ENCODE measurements at places on chromosomes 4 and X.

DNA sequence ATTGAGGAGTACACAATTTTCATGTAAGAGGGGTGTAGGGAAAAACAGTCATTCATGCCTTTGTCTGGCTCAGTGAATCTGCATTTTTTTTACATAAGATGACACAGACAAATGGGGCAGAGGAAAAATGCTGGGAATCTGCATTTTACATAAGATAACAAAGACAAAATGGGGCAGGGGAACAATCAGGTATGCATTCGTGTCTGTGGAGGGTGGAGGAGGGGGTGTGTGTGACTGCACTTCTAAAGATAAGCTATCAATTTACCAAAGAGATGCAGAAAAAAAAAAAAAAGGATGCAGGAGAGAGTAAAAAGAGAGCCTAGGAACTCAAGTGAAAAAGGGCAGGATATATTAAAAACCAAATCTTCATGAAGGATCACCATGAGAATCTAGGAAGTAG lies 637.4 kb downstream of the ZNF674 start:
- DNase-seq = no peak

DNA sequence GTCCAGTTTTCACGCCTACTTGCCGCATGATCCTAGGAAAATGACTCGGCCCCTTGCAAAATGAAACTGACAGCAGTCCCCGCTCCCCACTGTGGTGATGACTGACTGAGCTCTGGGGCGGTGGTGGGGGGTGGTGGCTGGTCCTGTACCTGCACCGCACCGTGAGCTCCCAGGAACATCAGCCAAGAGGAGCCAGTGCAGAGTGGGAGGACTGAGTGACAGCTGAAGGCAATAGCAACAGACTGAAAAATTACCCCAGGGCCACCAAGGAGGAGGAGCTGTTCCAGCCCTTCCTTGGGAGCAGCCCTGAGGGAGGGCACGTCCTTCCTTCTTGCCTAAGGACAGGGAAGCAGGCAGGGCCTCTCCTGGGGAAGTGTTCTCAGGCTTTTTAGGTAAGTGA lies 2.4 kb upstream of the C4orf50 start:
- no peak for DNase-seq

GRCh38 chrX:53071604-53072417 lies 10.4 kb upstream of the TSPYL2 start:
- DNase-seq = peak; percentile 13

- no peak for DNase-seq
These were observed 28.0 kb downstream of the MGAT4D start for GRCh38 chr4:140469791-140470733.

GRCh38 chrX:134981910-134982309 lies 8.9 kb upstream of the SMIM10 start:
- DNase-seq = no peak

DNA sequence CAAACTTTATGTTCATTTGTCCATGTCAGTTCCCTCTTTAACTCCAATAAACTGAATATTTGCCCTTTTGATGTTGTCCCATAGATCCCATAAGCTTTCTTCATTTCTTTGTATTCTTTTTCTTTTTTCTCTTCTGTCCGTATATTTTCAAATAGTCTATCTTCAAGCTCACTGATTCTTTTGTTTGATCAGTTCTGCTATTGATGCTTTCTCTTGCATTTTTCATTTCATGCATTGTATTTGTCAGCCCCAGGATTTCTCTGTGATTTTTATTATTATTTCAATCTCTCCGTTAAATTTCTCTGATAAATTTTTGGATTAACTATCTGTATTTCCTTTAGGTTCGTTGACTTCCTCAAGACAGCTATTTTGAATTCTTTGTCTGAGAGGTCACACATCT lies 272.9 kb upstream of the GALNT7 start:
- DNase-seq = no peak

DNA sequence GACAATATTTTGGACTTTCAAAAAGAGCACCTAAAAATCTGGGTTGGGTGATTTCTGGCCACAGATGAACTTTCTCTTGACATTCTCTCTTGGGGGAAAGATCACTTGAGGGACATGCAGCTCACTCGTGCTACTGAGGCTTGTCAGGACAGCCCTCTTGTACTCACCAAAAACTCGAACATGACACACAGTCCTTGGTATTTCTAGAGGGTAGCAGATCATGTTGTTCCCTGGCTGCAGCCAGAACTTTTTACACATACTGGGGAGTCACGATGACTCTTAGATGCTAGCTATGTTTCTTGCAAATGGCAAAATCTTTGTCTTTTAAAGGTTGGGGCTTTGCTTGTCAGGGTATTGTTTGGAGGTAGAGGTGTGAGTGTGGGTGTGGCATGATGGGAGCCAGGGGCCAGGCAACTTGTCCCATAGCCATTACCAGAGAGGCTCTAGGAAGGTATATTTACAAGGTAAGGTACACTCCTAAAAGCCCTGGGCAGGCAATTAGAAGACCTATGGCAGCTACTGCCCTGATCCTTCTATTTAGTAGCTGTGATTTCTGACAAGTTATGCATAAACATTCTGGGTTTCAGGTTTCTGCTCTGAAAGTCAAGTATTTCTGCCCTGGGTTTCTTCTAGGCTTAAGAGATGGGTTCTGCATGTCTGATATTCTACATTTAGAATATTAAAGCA lies 241.7 kb upstream of the TLL1 start:
- DNase-seq = no peak

DNA sequence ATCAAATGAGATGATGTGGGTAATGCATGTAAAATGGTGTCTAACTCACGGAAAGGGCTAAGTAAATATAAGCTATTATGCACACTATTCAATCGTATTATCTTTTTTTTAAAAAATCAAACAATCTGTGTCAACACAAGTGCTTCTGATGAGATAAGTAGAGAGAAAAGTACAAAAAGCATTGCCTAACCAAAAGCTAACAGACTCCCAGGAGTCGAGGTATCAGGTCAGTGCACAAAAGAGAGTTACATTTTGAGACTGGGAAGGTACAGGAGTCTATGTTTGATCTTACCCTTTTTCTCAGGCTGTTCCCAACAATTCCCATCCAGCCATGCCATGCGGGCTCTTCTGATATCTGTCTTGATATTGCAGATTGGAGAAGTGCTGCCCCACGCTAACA lies 203.3 kb upstream of the ZIC3 start:
- no peak for DNase-seq

DNA sequence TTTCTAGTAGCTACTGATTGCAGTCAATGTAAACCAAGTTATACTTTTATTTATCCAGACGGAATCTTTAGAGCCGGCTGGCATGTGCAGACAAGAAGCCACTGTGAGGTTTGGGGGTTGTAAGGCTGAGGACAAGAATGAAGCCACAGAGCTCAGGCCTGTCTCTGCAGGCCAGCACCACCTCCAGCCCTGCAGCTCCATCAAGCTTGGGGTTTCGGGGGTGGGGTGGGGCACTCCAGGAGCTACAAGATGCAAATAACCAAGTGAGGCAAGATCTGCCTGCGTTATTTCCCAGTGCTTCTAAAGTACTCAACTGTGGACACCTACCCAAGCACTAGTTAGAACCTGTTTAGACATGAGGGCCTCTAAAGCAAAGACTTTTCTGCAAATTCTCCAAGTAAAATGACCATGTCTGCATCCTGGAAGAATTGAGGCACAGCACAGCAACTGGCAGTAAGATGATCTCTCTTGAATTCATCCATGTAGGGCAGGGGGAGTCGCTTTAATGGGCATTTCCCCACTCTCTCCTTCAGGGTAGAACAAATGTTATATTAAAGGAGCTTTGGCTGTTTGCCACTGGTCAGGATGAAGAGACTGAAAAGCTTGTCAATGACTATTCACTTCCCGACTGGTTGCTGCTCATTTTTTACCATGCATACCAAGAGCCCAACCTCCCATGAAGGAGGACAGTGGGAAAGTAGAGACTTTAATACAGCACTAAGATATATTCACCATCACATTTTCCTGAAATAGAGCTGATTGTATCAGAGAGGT lies 222.5 kb downstream of the MGST2 start:
- DNase-seq = no peak

- DNase-seq = no peak
These were observed 45.9 kb downstream of the ADGRL3 start for GRCh38 chr4:61246034-61246433.

DNA sequence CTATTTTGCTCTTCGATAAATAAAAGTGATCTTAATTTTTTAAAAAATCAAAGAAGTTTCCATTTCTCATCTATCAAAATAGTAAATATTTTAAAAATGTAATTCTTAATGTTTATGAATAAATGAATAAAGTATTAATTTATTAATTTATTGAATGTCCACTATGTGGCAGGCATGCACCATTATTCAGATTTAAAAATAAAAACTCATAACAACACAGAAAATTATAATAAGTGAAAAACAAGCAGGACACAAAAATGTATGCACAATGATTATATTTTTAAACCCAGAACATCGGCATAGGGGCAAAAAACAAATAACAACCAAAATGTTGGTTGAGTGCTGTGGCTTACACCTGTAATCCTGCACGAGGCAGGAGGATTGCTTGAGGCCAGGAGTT lies 5.3 kb upstream of the PYURF start:
- DNase-seq = no peak

- no peak for DNase-seq
These were observed 19.7 kb upstream of the CXCL3 start for GRCh38 chr4:74058048-74058651.

DNA sequence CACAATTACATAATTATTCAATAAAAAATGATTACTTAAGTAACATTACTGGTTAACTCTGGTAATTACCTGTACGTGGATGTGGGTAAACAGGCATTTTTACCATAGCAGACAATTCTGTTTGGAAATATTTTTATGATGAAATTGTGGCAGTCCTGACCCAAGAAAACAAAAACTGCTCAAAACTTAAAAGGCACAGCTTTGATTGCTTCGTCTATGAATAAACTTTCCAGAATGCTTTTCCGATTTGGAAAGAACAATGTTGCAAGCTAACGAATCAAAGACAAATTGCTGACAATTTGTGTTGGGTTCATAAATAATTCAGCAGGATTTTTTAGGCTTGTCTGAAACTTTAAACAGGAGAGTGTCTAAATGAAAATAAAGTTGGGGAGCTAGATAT lies 150.6 kb upstream of the GYPA start:
- DNase-seq = no peak

- no peak for DNase-seq
These were observed 739.2 kb downstream of the KCTD8 start for GRCh38 chr4:43709443-43709842.

GRCh38 chrX:47311932-47312774 lies 58.2 kb upstream of the ZNF157 start:
- peak; percentile 6 for DNase-seq

DNA sequence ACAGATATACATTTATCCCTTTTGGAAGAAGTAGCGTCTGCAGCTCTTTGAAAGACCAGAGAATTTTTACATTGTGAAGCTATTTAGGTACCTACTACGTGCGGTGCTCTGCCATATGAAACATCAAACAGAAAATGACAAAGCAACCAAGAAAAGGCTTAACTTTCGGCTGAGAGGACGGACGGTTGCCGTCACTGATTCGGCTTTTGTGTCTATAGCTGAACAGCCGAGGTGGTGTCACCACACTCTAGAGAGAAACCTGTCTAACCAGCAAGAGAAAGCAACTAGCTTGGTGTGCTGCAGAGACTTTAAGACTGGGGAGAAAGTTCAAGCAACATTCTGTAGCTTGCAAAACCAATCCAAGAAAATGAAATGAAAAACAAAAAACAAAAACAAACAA lies 145.5 kb downstream of the SHOX start:
- no peak for DNase-seq

- no peak for DNase-seq
These were observed 38.5 kb downstream of the LRBA start for GRCh38 chr4:150976478-150977118.

GRCh38 chr4:3471886-3472285 lies 8.8 kb downstream of the DOK7 start:
- no peak for DNase-seq

- no peak for DNase-seq
These were observed 79.8 kb downstream of the MID1IP1 start for GRCh38 chrX:38881066-38881465.

- no peak for DNase-seq
These were observed 219.0 kb upstream of the FGF13 start for GRCh38 chrX:138930583-138930945.

DNA sequence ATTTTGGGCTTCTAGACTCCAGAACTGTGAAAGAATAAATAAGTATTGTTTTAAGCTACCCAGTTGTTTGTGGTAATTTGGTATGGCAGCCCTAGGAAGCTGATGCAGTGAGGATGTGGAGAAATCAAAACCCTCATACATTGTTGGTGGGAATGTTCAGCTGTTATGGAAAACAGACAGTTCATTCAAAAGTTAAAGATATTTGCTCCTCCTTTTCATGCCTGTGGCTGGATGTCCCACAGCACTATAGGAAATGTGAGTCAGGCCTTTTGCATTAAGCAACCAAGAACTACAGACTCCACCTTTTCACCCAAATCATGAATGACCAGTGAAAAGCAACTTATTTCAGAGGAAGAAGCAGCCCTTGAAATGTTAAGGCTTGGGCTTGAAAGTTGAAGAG lies 6.7 kb downstream of the BBS12 start:
- DNase-seq = no peak

DNA sequence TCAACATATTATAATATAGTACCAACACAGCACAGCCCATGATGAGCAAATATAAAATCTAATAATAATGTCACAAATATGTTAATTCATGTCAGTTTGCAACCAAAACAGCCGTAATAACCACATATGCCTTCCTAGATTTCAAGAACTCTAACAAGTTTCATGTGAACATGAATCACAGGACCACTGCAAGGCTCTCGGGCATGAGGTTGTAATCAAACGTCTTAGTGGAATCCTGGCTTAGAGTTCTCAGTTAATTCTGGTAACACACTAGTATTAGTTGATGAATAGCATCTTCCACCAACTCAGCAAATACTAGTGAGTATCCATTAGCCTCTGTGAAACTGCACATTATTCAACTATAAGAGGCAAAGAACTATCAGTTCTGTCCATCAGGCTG lies 379.3 kb upstream of the TENM3 start:
- no peak for DNase-seq

DNA sequence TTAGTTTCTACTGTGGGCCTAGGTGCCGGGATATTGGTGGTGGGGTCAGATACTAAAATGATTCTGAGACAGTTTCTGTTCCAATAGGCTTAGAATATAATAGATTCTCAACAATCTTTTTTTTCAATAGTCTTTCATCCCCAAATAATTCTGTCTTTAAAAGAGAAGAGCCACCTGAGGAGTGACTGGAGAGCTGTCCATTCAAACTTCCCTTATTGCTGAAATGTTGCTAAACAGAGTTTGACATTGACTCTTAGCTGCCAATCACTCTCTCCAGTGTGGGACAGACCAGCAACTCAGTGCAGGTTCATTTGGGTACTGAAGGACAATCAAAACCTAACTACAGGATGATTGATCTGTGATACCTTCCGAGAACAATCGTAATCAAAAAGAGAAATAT lies 12.4 kb upstream of the ADH7 start:
- DNase-seq = no peak

- DNase-seq = no peak
These were observed 10.4 kb downstream of the FRG2 start for GRCh38 chr4:190016369-190017289.

DNA sequence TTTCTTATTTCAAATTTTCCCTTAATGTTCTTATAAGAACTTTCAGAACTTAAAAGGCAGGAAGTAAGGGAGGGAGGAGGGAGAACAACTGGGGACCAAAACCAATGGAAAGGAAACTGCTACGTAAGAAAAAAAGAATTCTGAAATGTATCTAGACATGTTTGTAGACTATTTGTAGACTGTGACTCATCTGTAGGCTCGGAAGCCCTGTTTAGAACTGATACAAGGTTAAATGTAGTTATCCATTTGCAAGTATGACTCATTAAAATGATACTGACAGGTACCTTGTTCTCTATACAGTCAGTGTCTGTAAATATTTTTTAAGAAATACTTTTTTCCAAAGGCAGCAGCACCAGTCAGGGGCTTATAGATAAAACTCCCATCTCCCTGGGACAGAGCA lies 202.0 kb downstream of the DHX15 start:
- no peak for DNase-seq

Measured in activated naive CD8-positive, alpha-beta T cell treated with anti-CD3 and anti-CD28 coated beads, Interleukin-2, amount 50 U/mL, for 16 hours (primary cell).